Neural progenitor cell (in vitro differentiated cells): ENCODE measurements at places on chromosomes 6 and 20. TPM values are rescaled to one million over a fixed set of nuclear protein-coding genes. Genes with fewer than 3 reads are reported as not detected.

DNA sequence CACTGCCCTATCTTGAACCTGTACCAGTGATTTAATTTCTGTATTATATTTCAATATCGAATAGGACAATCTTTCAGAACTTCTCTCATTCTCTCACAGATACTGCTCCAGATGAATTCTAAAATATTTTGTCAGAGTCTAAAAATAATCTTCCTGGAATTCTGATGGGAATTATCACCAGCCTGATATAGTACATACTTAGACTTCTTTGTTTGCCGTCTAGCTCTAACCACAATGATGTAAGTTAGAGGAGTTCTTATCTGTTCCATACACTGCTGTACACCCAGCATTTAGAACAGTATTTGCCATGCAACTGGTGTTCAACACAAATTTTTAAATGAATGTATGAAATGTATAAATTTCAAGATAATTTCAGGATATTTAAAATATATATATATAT, 1.3 kb upstream of the HUS1B start:
- no peak for DNase-seq

The ULBP2 gene
- total RNA-seq: not detected in 2 replicates

DNA sequence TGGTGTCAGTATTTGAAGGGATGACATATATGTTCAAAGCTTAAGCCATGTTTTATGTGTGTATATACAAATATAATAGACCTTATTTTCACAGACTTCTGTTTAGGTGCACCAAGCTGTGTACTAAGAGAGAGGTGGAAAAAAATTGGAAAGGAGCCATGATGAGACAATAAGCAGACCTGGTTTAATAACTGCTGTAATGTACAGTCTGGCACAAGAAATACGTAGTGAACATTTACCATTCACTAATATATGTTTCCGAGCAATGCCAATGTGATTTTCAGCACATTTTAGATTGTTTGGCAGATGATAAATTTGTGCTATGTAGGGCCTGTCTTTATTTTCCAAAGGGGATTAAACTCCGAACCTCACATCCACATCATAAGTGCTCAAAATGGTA, 116.3 kb downstream of the KHDC1L start:
- DNase-seq: no peak

The RAET1E gene
- total RNA-seq: not detected in 2 replicates

GRCh38 chr20:56628015-56628872, 862 bp upstream of the TFAP2C start:
- DNase-seq: peak; percentile 83

The SIGLEC1 gene
- total RNA-seq: not detected in 2 replicates

DNA sequence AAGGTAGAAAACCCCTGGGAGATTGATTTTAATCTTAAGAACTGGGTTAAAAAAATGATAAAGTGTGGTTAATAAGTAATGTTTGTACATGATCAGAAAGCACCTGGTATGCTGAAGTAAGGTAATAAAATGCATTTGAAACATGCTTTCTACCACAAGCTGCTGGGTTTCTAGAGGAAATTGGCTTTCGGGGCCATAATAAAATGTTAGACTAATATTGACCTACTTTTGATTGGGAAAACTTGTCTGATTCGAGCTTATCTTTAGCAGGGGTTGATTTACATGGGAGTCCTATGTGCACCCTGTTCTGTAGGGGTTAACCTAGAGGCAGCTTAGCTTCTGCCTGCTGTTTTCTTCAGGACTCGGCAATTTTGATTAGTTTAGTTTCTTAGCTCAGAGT, 50.5 kb downstream of the CRYBG1 start:
- no peak for DNase-seq

The FNDC1 gene
- 0.03 TPM in 1 of 2 replicates, not detected in the other for total RNA-seq

The CST2 gene
- total RNA-seq: not detected in 2 replicates

DNA sequence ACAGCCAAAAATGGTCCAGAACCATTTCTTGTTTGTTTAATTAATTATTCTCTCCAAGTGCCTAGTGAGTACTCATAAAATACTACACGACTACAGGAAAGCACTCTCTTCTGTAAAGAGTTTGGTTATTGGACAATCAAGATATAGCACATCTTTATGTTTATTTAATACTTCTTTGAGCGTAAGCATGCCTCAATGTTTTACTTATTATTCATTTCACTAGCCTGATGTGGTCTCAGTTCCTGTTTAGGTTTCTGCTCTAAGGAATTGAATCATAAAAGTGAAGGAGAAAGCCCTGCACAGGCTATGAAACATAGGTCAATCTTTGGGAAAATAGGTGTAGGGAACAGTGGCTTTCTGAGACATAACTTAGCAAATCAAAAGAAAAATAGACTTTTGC, 45.9 kb upstream of the AIG1 start:
- DNase-seq: no peak

The F13A1 gene
- total RNA-seq: 1.7 and 3.6 TPM in 2 replicates

- DNase-seq: peak; percentile 80
Observed at GRCh38 chr6:88119769-88120168, 46.4 kb downstream of the CNR1 start.

GRCh38 chr6:10248378-10248843, 166.5 kb downstream of the TFAP2A start:
- DNase-seq: no peak

The PTCHD4 gene
- total RNA-seq: 5.6 and 7.8 TPM in 2 replicates

The FAM209B gene
- not detected in 2 replicates for total RNA-seq

GRCh38 chr6:105272786-105273185, 93.0 kb upstream of the POPDC3 start:
- DNase-seq: peak; percentile 19

The WFDC13 gene
- not detected in 2 replicates for total RNA-seq

DNA sequence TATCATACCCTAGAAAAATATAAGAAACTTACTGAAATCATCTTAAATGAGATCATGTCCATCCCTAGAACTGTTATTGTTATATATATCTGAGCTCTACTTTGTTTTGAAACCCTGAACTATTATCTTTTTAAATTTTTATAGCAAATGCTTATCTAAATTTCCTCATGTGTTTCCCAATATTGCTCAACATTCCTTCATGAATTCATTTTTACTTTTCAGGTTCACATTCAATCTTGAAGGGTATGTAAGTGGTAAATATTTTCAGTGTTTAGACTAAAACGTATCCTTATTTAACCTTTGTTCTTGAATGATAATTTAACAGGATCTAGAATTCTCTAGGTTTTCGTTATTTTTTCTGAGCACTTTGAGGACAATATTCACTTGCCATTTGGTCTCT, 23.9 kb downstream of the PDE7B start:
- no peak for DNase-seq

- no peak for DNase-seq
Observed at GRCh38 chr20:11682285-11682684, 235.4 kb upstream of the BTBD3 start.
